ENCODE measurements at places on chromosomes 4 and X. TPM values are rescaled to one million over a fixed set of nuclear protein-coding genes. Genes with fewer than 3 reads are reported as not detected.

GRCh38 chr4:6909970-6910339 lies 329 bp downstream of the TBC1D14 start:
- peaks cover 62% of the 10 kb centered on the region for H3K4me1 ChIP-seq
- no peak for DNase-seq
- H3K27ac ChIP-seq = peak overlapping the region; percentile 81
- H3K36me3 ChIP-seq = no peaks in the 10 kb centered on the region

DNA sequence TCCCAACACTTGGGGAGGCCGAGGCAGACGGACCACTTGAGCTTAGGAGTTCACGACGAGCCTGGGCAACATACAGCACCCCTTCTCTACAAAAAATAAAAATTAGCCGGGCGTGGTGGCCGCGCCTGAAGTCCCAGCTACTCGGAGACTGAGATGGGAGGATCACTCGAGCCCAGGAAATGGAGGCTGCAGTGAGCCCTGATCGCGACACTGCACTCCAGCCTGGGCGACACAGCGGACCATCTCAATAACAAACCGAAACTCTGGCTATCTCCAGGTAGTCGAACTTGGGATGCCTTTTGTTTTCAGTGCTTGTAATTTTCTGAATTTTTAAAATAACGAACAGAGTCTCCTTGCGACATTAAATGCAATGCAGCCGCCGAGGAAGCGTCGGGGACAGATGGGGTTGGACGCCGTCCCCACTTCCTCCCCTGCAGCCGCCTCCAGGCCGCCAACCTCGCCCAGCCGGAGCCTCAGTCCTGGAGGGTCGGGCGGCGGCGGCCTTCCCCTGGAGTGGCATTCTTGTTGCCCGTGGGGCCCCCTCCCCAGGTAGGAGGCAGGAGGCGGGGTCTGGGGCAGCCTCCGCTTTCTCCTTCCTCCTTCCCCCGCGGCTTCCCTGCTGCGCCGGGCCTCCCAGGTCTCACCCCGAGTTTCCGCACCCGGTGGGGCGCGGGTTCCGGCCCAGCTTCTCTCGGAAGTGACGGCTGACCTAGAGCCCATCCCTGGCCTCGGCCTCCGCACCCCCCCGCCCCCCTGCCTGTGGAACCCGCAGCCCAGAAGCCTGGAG lies 14.6 kb downstream of the HMX1 start:
- peaks cover 3% of the 10 kb centered on the region for H3K27me3 ChIP-seq
- no peaks in the 10 kb centered on the region for H3K4me1 ChIP-seq
- no peak overlapping the region for H3K27ac ChIP-seq
- H3K36me3 ChIP-seq = no peaks in the 10 kb centered on the region

GRCh38 chr4:185272245-185272644 lies 62.8 kb downstream of the SNX25 start:
- no peak for DNase-seq
- no peak overlapping the region for H3K27ac ChIP-seq
- H3K27me3 ChIP-seq = no peaks in the 10 kb centered on the region
- H3K36me3 ChIP-seq = no peaks in the 10 kb centered on the region
- H3K4me1 ChIP-seq = no peaks in the 10 kb centered on the region

GRCh38 chrX:5791721-5792120 lies 436.9 kb downstream of the NLGN4X start:
- H3K36me3 ChIP-seq = no peaks in the 10 kb centered on the region
- no peak overlapping the region for H3K27ac ChIP-seq
- H3K4me3 ChIP-seq = no peak overlapping the region

- no peak for DNase-seq
- no peaks in the 10 kb centered on the region for H3K36me3 ChIP-seq
- no peak overlapping the region for H3K27ac ChIP-seq
- H3K4me1 ChIP-seq = peaks cover 4% of the 10 kb centered on the region
- H3K4me3 ChIP-seq = no peak overlapping the region
These were observed 23.1 kb upstream of the TLR7 start for GRCh38 chrX:12843668-12844279.

Gene CFAP99
- 0.12 TPM for total RNA-seq

Gene TREX2
- 4.5 TPM for total RNA-seq

Gene HDX
- total RNA-seq = 0.72 TPM

Gene MSX1
- total RNA-seq = not detected
